ENCODE measurements at places on chromosomes 4 and X.

GRCh38 chrX:48785186-48785539, 1.2 kb upstream of the GATA1 start:
- peak; percentile 48 for DNase-seq

- no peak for DNase-seq
These were observed 133.6 kb upstream of the IL15 start for GRCh38 chr4:141502755-141503154.

- DNase-seq: no peak
These were observed 28.0 kb upstream of the AMBN start for GRCh38 chr4:70564033-70564432.

GRCh38 chr4:16437836-16438235, 211.6 kb upstream of the TAPT1 start:
- DNase-seq: no peak

- DNase-seq: no peak
These were observed 88.1 kb downstream of the RPA4 start for GRCh38 chrX:96971812-96972211.

- no peak for DNase-seq
These were observed 1028.1 kb downstream of the C4orf33 start for GRCh38 chr4:130124066-130124465.

GRCh38 chr4:32172761-32173160, 1452.6 kb downstream of the PCDH7 start:
- no peak for DNase-seq

GRCh38 chr4:18007625-18008024, 13.9 kb downstream of the LCORL start:
- no peak for DNase-seq

DNA sequence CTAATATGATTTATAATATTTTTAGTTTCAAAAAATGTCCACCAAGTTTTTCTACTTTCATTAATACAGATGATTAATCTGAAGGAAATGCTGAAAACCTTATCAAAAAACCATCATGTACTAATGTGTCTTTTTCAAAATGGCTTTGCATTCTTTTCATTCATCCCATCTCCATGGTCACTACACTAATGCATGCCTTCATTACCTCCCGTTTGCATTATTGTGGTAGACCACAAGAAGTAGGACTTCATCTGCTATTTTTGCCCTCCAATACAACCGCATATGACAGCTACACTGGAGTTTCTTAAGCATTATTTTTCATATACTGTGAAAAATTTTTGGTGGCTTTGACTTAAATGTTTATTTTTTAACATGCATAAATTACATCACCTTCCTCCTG, 37.9 kb upstream of the FSTL5 start:
- DNase-seq: peak; percentile 30

DNA sequence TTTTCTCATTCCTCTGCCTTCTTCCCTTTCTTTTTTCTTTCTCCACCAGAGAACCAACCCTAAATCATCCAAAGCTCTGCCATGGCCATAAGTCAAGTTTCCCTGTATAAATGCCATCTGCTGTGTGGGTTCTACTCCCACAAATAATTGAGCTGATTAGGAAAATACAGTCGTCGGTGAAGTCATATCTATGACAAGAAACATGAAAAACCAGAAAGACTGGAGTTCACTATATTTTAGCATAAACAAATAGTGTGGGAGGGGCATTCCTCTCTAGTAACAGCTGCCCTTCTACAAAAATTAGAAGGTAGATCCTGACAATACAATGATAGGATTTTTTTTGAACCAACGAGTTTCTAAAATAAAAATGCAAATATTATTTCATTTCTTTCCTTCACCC, 48.8 kb downstream of the SPOCK3 start:
- no peak for DNase-seq

GRCh38 chrX:12360986-12361598, 222.8 kb downstream of the FRMPD4 start:
- DNase-seq: no peak

DNA sequence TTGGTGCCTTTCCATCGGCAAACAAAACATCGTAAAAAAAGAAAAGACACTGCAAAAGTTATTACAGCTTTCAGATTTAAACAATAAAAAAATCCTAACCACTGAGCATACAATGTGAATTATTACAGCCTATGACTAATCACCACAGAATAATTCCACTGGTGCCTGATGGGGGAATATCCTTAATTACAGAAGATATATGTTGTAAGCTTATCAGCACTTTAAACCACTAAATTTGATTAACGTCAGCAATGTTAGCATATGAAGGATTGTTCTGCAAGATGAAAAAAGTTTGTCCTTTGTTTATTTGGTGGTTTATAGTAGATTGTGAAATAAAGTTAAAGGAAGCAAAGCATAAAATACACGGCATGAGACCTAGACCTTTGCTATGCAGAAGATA, 210.2 kb upstream of the ADAMTS3 start:
- DNase-seq: no peak

GRCh38 chrX:144849141-144849540, 398.2 kb upstream of the SPANXN1 start:
- no peak for DNase-seq

DNA sequence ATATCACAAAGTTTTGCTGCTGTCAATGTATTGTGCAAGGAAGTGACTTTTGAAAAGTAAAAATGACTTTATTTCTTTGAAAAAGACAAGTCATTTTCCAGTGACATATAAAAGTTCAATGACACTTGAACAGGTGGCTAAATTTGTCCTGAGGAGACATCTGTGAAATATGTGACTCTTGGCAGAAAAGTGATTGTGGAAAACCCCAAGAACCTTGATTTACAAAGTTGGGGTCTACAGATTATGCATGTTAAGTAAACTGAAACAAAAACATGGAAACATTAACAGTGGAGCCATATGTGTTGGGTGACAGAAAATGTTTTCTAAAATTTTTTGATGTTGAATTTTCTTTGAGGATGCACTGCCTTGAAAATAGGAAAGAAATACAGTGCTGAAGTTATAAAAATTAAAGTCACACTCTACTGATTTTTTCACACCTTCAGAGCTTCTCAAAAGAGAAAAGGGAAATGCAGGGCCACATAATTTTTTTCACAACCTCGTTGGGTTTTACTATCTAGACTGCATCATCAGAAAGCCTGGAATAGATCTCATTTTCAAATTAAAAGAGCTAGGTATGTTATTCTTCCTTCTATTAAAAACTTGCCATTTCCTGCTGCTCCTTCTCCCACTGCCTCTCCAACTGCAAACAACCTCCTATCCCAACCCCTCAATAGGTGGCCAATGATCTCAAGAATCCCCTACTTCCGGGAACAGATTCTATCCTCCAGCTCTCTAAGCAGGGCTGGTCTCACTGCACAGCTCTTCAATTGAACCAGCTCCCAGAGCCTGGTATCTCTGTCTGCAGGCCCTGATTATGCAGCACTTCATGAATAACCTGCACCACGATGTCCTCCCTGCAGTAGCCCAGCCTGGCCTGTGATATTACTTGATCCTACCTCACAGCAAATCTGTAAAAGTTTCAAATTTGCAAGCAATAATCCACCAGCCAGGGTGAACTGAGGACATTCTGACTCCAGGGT, 570.8 kb upstream of the CPEB2 start:
- DNase-seq: no peak

DNA sequence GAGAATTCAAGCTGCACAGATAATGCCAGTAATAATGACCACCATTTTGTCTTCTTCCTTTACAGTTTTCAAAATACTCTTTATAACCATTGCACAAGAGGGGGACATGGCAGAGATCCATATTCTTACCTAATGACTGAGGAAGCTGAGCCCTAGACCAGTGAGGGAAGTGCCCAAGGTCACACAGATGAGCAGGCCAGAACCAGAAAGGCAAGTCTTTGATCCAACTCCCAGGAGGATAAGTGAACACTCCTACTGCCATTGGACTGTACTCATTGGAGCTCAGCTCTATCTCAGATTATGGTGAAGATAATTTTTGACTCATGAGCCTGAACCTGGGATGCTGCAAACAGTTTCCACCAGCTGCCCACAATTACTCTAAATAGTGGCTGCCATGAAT, 28.6 kb downstream of the AMER1 start:
- DNase-seq: no peak

GRCh38 chrX:106897259-106897658, 5.9 kb downstream of the RIPPLY1 start:
- no peak for DNase-seq

GRCh38 chr4:187491959-187492358, 503.6 kb upstream of the ZFP42 start:
- no peak for DNase-seq

GRCh38 chr4:141002323-141002805, 130.9 kb downstream of the RNF150 start:
- DNase-seq: peak; percentile 86

DNA sequence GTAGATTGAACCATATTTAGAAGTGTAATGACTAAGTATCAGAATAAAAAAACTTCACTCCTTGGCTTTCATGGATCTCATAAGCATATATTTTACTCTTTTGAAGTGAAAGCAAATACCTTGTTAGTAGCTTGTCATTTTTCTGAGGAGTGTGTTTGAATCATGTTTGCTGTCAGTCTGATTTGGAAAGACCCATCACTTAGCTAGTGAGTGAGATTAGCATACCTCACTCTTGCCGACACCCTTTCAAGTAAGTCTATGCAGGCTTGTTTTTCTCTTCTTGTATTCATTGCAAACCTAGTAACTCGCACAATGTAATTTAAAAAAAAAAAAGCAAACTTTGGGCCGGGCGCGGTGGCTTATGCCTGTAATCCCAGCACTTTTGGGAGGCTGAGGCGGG, 360.0 kb downstream of the ARHGAP24 start:
- no peak for DNase-seq

GRCh38 chr4:81130569-81130968, 84.5 kb downstream of the PRKG2 start:
- no peak for DNase-seq

- DNase-seq: no peak
These were observed 752 bp upstream of the FGF5 start for GRCh38 chr4:80265571-80266252.

DNA sequence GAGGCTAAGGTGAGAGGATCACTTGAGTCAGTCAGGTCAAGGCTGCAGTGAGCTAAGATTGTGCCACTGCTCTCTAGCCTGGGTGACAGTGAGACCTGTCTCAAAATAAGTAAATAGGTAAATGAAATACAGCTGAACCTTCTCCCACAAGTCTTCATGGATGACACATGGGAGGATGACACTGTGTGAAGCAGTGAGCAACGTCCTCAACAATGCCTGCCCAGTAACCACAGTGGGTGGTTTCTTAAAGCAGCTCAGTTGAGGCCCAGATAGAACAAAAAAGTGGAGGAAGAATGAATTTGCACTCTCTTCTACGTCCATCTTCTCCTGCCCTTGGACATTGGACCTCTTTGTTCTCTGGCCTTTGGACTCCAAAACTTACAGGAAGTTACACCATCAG, 52.7 kb downstream of the MSX1 start:
- no peak for DNase-seq

GRCh38 chr4:99983289-99983943, 33.3 kb upstream of the H2AZ1 start:
- no peak for DNase-seq

DNA sequence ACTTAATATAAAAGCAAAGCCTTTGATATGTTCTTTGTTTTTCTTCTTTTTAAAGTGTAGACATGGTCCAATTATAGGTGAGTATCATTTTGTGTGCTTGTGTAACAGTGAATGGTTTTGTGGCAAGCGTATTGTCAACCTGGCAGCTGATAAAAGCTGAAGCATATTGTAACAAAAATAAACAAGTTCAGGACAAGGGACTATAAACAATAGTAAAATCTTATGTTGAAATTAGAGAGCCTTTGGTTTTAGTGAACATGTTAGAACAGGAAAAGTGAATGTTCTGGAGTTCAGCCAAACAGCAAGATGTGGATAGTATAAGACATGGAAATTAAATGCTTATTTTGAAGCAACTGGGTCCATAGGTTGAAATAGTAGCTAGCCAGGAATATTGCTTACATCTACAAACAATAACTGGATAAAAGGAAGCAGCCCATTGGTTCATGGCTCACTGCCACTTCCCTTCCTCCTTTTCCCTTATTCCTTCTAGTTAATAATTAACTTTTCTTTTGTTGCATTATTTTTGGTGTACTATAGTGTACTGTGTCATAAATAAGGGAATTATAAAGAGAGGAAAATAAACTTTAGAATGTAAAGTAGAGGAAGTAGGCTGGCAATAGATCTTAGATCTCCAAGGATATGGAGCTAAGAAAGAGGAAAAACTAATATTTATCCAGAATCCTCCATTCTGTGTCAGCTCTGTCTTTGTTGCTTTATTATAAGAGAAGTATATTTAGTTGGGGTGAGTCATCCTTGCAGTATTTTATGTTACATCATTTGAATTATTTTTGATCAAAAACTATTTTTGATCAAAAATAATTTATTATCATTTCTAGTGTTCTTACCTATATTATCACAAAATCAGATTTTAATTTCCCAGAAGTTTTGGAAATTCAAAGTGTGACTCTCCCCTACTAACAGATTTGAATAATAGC, 65.6 kb downstream of the MRPL1 start:
- no peak for DNase-seq

- peak; percentile 13 for DNase-seq
These were observed 2.4 kb downstream of the ANKRD50 start for GRCh38 chr4:124710015-124710741.
